ENCODE measurements at places on chromosomes 2 and 18.

GRCh38 chr2:203786549-203787351, 80.3 kb downstream of the CD28 start:
- DNase-seq: no peak

GRCh38 chr18:12747530-12748315, 44.9 kb downstream of the PSMG2 start:
- DNase-seq: no peak

- no peak for DNase-seq
Measured at GRCh38 chr2:235541838-235542549, 48.2 kb downstream of the AGAP1 start.

- no peak for DNase-seq
Measured at GRCh38 chr2:109172556-109173105, 43.6 kb downstream of the SH3RF3 start.

All from brain pericyte (primary cell).